Fibroblast of lung (primary cell): ENCODE measurements at places on chromosomes 16 and 17. TPM values are rescaled to one million over a fixed set of nuclear protein-coding genes. Genes with fewer than 3 reads are reported as not detected.

Gene TAC4
- not detected in 2 replicates for total RNA-seq

Gene GJC1
- 19.3 and 33.9 TPM in 2 replicates for total RNA-seq

Gene CCL7
- total RNA-seq = 0.33 and 0.51 TPM in 2 replicates

Gene RGS9
- total RNA-seq = 1.7 and 2.1 TPM in 2 replicates

Gene BAIAP3
- 0.26 and 0.83 TPM in 2 replicates for total RNA-seq

Gene SNX20
- not detected in 2 replicates for total RNA-seq

Gene EIF3CL
- 67.4 and 88.6 TPM in 2 replicates for total RNA-seq

Gene QRICH2
- total RNA-seq = 4.3 and 4.6 TPM in 2 replicates

Gene SLC6A2
- not detected in 2 replicates for total RNA-seq

Gene MEOX1
- total RNA-seq = not detected in 2 replicates

GRCh38 chr16:80084614-80085013 is 456.2 kb upstream of the DYNLRB2 start:
- DNase-seq = peak; percentile 71
- no peaks in the 10 kb centered on the region for H3K36me3 ChIP-seq
- H3K4me3 ChIP-seq = no peak overlapping the region
- H3K27ac ChIP-seq = no peak overlapping the region
- no peaks in the 10 kb centered on the region for H3K27me3 ChIP-seq
- H3K4me1 ChIP-seq = no peaks in the 10 kb centered on the region

DNA sequence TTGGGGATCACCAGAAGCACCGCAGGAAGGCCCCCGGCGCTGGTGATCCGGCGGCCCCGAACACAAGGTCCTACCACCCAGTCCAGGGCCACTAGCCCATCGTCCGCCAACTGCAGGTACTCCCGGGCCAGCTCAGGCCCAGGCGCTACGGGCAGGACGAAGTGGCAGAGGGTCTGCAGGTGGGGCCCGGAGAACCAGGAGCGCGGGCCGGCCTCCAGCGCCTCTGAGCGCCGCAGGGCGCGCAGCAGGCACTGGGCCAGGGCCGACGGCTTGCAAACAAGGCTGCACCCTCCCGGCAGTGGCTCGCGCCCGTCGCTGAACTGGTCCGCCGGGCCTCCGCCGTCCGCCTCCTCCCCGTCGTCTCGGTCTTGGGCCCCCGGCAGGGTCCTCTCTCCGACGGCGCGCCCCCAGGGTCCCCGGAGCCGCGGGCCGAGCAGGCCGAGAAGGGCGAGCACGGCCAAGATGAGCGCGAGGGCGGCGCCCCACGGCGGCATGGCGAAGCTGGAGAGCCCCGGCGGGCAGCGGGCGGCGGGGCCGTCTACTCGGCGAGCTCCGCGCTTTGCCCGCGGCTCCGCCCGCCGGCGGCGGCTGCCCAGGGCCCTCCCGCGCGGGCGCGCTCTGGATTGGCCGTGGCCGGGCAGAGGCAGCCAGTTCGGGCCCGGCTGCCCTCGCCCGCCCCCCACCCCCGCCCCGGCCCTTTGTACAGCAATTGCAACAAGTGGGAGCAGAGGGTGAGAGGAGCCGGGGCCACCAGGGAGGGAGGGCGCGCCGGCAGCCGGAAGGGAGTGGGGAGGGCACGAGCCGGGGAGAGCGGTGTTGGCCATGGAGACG is at the start of gene ABHD15:
Gene ABHD15 (minus strand): TSS at position 565 of the 831 bp plus-strand sequence. CDS start 71 bp downstream, at position 494.
- DNase-seq = peak; percentile 65
- peaks cover 6% of the 10 kb centered on the region for H3K36me3 ChIP-seq
- H3K27ac ChIP-seq = peak within 1 kb of the TSS; percentile 53
- no peaks in the 10 kb centered on the region for H3K27me3 ChIP-seq
- peaks cover 4% of the 10 kb centered on the region for H3K4me1 ChIP-seq

DNA sequence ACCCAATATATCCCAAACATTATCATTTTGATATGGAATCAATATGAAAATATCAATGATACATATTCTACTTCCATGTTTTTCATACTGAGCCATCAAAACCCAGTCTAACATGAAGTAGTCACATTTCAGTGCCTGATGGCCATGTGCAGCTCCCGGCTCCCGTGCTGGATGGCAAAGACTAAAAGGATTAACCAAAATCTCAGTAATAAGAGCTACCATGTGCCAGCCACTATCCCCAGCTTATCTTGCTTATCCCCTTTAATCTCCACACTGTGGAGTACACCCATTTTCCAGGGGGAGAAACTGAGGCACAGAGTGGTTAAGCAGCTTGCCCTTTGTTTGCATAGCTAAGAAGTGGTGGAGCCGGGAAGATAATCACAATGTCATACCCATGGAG is 9.2 kb downstream of the CD300LG start:
- H3K4me3 ChIP-seq = no peak overlapping the region
- no peak for DNase-seq
- H3K4me1 ChIP-seq = no peaks in the 10 kb centered on the region
- H3K27me3 ChIP-seq = peaks cover 25% of the 10 kb centered on the region
- H3K36me3 ChIP-seq = no peaks in the 10 kb centered on the region

GRCh38 chr16:14268073-14268472 is 197.0 kb downstream of the MRTFB start:
- H3K27ac ChIP-seq = no peak overlapping the region
- no peak for DNase-seq
- H3K27me3 ChIP-seq = no peaks in the 10 kb centered on the region
- H3K4me1 ChIP-seq = no peaks in the 10 kb centered on the region

GRCh38 chr16:88005181-88005581 is 53.9 kb downstream of the BANP start:
- no peak for DNase-seq
- no peaks in the 10 kb centered on the region for H3K4me1 ChIP-seq
- no peak overlapping the region for H3K27ac ChIP-seq
- H3K4me3 ChIP-seq = no peak overlapping the region

DNA sequence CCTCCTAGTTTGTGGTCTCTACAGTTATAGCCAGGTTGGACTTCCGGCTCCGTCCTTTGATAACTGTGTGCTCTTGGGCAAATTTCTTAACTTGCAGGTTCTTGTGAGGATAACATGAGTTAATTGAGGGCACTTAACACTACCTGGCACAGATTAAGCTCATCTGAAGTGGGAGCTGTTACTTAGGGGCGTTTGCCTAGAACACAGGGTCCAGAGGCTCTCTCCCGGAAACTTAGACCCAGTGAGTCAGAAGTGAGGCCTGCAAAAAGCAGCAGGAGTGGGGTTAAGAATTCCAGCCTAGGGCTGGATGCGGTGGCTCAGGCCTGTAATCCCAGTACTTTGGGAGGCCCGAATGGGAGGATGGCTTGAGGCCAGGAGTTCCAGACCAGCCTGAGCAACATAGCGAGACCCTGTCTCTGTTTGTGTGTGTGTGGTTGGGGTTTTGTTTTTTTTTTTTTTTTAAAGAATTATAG is 1.4 kb downstream of the MVP start:
- H3K36me3 ChIP-seq = peaks cover 10% of the 10 kb centered on the region
- peak overlapping the region; percentile 89 for H3K4me3 ChIP-seq
- no peaks in the 10 kb centered on the region for H3K27me3 ChIP-seq

DNA sequence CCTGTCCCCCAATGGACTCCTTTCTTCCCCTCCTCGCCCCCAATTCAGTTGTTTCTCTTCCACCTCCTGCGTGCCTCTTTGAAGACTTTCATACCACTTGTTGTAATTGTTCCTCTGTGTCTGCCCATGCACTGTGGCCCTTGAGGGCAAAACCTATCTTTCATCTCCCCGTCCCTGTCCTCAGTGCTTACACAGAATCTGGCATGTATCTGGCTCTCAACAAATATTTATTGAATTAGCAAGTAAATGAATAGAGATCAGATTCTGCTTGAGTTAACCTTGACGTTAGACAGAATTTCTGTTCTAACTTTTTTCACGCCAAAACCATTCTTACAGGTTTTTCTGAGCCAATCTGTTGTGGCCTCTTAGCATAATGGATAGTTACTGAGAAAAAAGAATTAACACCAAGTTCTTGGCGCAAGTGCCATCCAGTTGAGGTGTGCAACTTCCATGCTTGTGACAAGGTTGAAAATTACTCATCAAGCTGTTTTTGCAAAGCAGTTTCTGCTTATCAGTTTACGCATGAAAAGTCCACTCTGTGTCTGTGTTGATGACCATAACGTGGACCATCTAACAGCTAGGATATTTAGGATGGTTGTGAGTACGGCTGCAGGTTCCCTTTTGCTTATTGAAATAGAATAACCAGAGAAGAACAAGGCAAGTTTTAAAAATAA is 215.1 kb downstream of the PRKCA start:
- H3K27ac ChIP-seq = no peak overlapping the region
- no peak for DNase-seq
- H3K27me3 ChIP-seq = no peaks in the 10 kb centered on the region
- no peaks in the 10 kb centered on the region for H3K36me3 ChIP-seq
- H3K4me3 ChIP-seq = no peak overlapping the region

- no peak overlapping the region for H3K27ac ChIP-seq
- H3K4me3 ChIP-seq = no peak overlapping the region
- H3K27me3 ChIP-seq = no peaks in the 10 kb centered on the region
- H3K4me1 ChIP-seq = peaks cover 7% of the 10 kb centered on the region
- H3K36me3 ChIP-seq = peaks cover 5% of the 10 kb centered on the region
Measured at GRCh38 chr16:70162041-70162451, 11.5 kb upstream of the CLEC18C start.

- H3K36me3 ChIP-seq = no peaks in the 10 kb centered on the region
- no peak for DNase-seq
- H3K4me1 ChIP-seq = no peaks in the 10 kb centered on the region
- no peak overlapping the region for H3K27ac ChIP-seq
- H3K4me3 ChIP-seq = no peak overlapping the region
- H3K27me3 ChIP-seq = no peaks in the 10 kb centered on the region
Measured at GRCh38 chr16:52383119-52383518, 163.8 kb downstream of the TOX3 start.

GRCh38 chr16:83335076-83335475 is 472.7 kb upstream of the HSBP1 start:
- DNase-seq = peak; percentile 55
- H3K27ac ChIP-seq = no peak overlapping the region
- H3K27me3 ChIP-seq = no peaks in the 10 kb centered on the region
- H3K36me3 ChIP-seq = no peaks in the 10 kb centered on the region
- no peaks in the 10 kb centered on the region for H3K4me1 ChIP-seq
- no peak overlapping the region for H3K4me3 ChIP-seq

- peaks cover 6% of the 10 kb centered on the region for H3K4me1 ChIP-seq
- no peaks in the 10 kb centered on the region for H3K27me3 ChIP-seq
- DNase-seq = no peak
- peaks cover 46% of the 10 kb centered on the region for H3K36me3 ChIP-seq
- H3K4me3 ChIP-seq = no peak overlapping the region
Measured at GRCh38 chr16:30766206-30766932, 4.2 kb downstream of the RNF40 start.

GRCh38 chr17:77321649-77322513 is 181.1 kb downstream of the SEC14L1 start:
- H3K4me3 ChIP-seq = peak overlapping the region; percentile 33
- H3K36me3 ChIP-seq = peaks cover 5% of the 10 kb centered on the region
- peaks cover 44% of the 10 kb centered on the region for H3K4me1 ChIP-seq

- H3K4me3 ChIP-seq = no peak overlapping the region
- H3K27ac ChIP-seq = no peak overlapping the region
- no peak for DNase-seq
- H3K4me1 ChIP-seq = no peaks in the 10 kb centered on the region
- H3K36me3 ChIP-seq = no peaks in the 10 kb centered on the region
- no peaks in the 10 kb centered on the region for H3K27me3 ChIP-seq
Measured at GRCh38 chr17:79624718-79625478, 14.0 kb upstream of the RBFOX3 start.

DNA sequence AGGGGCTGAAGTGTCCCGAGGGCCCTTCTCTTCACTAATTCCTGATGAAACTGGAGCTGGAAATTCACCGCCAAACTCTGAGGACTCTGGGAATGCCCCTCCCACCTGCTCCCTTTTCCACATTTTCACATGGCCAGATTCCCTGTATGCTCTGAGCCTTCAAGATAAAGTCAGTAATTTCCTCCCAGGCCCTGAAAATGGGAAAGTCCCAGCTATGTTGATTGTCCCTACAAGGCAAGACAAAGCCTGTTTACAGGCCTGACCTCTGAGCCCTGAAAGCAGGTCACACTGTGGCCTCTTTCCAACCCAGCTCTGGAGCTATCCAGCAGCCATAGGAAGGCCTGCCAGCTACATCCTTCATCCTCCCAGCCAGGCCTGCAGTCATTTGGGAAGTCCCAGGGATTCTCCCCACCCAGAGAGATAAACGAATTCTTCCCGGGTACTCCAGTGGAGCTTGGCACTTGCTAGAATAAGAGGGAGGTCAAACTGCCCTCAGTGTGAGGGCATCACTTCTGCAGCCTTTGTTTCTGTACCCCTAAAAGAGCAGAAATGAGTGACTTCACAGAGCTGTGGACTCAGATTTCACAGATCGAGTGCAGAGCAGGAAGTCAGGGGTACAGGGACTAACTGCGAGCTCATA is 19.6 kb upstream of the CCL2 start:
- H3K4me1 ChIP-seq = no peaks in the 10 kb centered on the region
- no peak overlapping the region for H3K4me3 ChIP-seq
- H3K27ac ChIP-seq = no peak overlapping the region
- no peaks in the 10 kb centered on the region for H3K27me3 ChIP-seq
- no peak for DNase-seq
- H3K36me3 ChIP-seq = no peaks in the 10 kb centered on the region

GRCh38 chr17:45108595-45109521 is 23.5 kb downstream of the PLCD3 start:
- H3K4me1 ChIP-seq = no peaks in the 10 kb centered on the region
- no peak overlapping the region for H3K27ac ChIP-seq
- no peak overlapping the region for H3K4me3 ChIP-seq
- H3K27me3 ChIP-seq = no peaks in the 10 kb centered on the region
- peaks cover 40% of the 10 kb centered on the region for H3K36me3 ChIP-seq

GRCh38 chr17:57422574-57423164 is 166.3 kb downstream of the MSI2 start:
- H3K36me3 ChIP-seq = no peaks in the 10 kb centered on the region
- H3K4me1 ChIP-seq = no peaks in the 10 kb centered on the region
- peak; percentile 38 for DNase-seq
- no peaks in the 10 kb centered on the region for H3K27me3 ChIP-seq

DNA sequence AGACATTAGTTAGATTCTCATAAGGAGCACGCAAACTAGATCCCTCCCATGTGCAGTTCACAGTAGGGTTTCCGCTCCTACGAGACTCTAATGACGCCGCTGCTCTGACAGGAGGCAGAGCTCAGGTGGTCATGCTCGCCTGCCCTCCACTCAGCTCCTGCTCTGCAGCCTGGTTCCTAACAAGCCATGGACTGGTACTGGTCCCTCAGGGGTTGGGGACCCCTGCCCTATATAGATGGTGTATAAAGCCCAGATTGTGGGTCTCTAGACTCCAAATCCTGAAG is 52.1 kb upstream of the LYRM9 start:
- H3K4me3 ChIP-seq = no peak overlapping the region
- no peaks in the 10 kb centered on the region for H3K36me3 ChIP-seq
- no peak for DNase-seq
- H3K4me1 ChIP-seq = no peaks in the 10 kb centered on the region
- H3K27ac ChIP-seq = no peak overlapping the region

GRCh38 chr17:41684035-41684434 is 4.7 kb upstream of the EIF1 start:
- DNase-seq = no peak
- H3K36me3 ChIP-seq = no peaks in the 10 kb centered on the region
- no peak overlapping the region for H3K27ac ChIP-seq
- no peaks in the 10 kb centered on the region for H3K4me1 ChIP-seq
- H3K4me3 ChIP-seq = no peak overlapping the region
- H3K27me3 ChIP-seq = peaks cover 7% of the 10 kb centered on the region
